ENCODE measurements at places on chromosomes 1 and 21.

- DNase-seq: no peak
Measured at GRCh38 chr1:90246069-90246468, 251.2 kb downstream of the ZNF326 start.

DNA sequence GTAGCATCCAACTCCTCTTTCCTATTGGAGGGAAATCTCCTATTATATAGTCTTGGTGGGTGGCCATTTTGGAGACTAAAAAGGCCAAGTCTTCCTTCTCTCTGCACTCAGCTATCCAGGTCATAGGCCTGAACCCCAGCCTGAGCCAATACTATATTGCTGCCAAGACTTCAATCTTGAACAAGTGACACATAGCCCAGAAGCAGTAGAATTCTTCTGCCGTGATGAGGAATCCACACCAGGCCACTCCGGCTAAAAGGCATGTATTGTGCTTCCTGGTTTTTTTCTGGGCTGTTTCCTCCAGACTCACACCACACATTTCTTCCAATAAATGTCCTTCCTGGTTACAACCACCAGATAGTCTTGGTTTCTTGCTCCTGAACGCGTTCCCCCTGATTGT lies 43.0 kb downstream of the ATF3 start:
- no peak for DNase-seq

GRCh38 chr1:232629250-232630046 lies 485 bp downstream of the SIPA1L2 start:
- DNase-seq: peak; percentile 5

- DNase-seq: peak; percentile 57
Measured at GRCh38 chr1:184843732-184844495, 89.3 kb upstream of the EDEM3 start.

DNA sequence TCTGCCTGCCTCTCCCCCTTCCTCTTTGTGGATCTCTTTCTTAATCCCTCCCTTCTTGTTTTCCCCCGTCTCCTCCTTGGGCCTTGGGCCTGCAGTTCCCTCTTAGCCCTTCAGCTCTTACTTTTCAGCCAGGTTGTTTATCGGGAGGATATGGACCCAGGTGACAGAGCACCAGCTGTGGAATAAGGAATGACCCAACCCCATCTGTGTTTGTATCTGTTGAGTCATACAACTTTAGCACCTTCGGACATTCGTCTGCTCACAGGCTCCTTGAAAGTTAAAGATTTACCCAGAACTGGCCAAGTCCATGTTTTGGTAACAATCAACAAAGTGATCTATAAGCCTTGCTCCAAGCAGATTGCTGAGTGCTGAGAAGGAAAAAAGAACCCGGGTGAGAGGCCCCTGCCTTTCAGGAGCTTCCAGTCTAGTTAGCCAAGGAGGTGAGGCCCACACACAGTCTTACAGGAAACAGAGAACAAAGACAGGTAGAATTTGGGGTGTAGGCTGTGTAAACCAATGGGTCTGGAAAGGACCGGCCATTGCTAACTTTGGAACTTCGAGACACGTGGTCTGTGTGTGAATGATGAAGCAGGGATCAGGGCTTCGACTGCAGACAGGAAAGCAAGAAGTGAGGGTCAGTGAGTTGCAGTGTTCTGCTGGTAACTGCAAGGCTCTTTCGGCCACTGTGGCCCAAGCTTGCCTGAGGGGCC lies 66.7 kb upstream of the F3 start:
- no peak for DNase-seq

- DNase-seq: no peak
Measured at GRCh38 chr1:37161171-37161570, 126.9 kb upstream of the GRIK3 start.

- DNase-seq: no peak
Measured at GRCh38 chr1:6177681-6178380, 2.3 kb downstream of the CHD5 start.

DNA sequence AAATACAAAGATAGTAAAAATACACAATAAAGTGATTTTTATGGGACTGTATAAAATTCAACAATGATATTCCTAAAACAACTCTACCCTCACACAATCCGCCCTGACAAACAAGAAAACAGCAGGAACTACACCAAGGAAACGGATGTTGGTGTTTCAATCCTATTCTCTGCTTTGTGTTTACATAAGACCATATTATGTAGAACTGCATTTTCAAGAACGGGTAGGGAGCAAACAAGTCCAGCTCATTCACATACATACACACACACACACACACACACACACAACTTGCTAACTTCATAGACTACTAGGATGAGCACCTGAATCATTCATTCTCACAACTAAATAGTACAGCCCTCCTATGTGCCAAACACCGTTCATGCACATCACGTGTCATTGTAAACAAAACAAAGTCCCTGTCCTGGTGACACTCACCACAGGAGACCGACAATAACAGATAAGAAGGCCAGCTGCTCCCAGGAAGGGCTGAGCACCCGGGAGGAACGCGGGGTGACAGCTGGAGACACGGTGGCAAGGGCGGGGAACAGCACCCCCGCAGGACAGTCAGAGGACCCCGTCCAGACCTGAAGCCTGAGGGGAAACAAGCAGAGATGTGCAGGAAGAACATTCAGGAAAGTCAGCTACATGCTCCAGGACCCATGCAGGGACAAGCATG lies 43.0 kb downstream of the NPHP4 start:
- no peak for DNase-seq

DNA sequence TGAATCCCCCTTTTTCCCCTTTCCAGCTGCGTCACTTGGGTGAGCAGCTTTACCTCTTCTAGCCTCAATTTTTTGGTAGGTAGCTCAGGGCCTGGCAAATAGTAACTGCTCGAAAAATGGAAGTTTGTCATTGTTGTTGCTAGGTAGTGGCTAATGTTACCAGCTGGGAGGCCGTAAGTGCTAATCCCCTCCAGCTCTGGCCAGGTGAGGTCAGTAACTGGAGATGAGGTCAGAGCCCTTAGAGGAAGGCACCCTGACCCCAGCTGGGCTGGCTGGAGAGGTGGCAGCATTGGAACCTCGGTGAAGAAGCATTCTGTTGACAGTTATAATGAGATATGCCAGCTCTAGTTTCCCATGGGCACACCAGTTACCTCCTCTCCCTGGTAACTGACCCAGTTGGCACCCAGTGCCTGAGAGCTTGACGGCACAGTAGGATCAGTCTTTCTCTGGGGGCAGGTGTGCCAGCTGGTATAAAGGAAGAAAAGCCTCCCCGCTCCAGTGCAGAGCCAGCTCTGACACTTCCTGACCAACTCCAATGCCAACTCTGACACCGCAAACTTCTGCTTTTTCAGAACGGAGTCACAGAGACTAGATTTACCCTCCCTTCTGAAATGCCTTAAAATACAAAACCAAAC lies 35.0 kb upstream of the SLC2A1 start:
- DNase-seq: no peak

- DNase-seq: no peak
Measured at GRCh38 chr1:198651650-198652400, 13.0 kb downstream of the PTPRC start.

- no peak for DNase-seq
Measured at GRCh38 chr1:7303554-7304317, 467.4 kb upstream of the VAMP3 start.

DNA sequence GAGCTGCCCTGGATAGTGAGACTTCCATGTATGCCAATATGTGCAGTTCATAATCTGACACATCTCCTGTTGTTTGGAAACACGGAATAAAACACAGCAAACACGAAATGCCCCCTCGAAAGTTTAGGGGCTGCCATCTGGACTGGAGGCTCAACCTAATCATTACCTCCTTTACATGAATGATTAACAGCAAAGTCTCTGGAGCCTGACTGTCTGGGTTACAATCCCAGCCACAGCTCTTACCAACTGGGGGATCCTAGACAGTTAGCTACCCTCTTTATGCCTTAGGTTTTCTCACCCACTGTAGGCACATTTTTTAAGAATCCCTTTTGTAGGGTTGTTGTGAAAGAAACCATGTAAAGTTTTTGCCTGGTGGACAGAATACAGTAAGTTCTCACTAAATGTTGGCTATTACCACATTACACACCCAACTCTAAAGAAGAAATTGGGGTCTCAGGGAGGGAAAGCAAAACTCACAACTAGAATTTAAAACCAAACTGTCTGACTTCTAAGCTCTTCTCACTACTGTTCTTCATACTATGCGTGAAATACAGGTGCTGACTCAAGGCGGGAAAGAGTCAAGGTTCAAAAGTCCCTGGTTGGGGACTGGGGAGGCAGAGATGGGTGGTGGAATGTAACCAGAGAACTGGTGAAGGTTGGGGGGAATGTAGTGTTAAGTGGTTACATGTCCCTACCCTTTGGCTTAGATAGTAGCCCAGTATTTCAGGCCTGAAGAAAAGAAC lies 24.2 kb downstream of the CYP4A22 start:
- DNase-seq: no peak

DNA sequence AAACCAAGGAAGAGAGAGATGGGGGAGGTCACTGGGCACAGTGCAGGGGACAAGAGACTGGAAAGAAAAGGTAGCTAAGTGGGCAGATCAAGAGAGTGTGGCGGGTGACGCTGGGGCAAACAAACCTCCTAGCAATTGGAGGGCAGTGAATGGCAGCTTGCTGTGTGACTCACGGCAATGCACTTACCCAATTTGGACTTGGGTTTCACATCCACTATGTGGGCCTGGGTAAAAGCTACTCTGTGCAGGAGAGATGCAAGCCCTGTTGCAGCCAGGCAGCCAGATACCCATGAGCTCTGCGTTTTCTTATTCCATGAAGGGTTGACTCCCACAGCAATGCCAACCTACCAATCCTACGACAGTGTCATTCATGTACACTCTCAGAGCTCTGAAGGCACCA lies 9.5 kb downstream of the PLXNA2 start:
- DNase-seq: no peak

DNA sequence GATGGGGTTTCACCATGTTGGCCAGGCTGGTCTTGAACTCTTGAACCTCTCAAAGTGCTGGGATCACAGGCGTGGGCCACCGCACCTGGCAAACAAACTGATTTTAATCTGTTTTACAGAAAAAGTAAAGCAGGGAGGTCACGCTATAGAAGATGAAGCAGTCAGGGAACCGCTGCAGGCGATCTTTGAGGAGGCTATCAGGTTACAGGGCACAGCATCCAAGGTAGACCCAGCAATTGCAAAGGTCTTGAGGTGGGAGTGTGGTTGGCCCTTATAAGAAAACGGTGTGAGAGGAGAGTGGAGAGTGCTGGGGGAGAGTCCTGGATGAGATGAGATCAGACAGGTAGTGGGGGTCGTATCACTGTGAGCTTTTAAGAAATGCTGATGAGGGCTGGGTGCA lies 2.6 kb upstream of the TMCO4 start:
- DNase-seq: no peak

GRCh38 chr1:34013958-34014737 lies 150.3 kb downstream of the HMGB4 start:
- no peak for DNase-seq

GRCh38 chr1:104248385-104248784 lies 498.7 kb downstream of the AMY1C start:
- no peak for DNase-seq

- DNase-seq: no peak
Measured at GRCh38 chr1:6109688-6110087, 64.0 kb downstream of the KCNAB2 start.

GRCh38 chr1:101002551-101002950 lies 23.0 kb downstream of the DPH5 start:
- no peak for DNase-seq

GRCh38 chr1:5640845-5641244 lies 351.4 kb downstream of the NPHP4 start:
- no peak for DNase-seq

DNA sequence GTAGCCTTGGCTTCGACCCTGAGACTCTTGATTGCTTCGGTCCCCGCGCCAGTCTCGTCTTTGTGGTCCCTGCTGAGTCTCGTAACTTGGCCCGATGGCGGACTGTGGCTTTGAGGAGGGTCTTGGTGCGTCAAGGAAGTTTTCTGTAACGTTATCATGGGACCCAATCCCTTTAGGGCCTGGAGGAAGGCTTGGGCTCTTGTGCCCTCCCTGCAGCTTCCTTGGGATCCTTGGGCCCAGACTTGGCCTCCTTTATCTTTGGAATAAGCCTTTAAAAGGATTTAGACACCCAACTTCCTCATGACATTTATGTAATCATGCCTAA lies 371 bp downstream of the ZMPSTE24 start:
- no peak for DNase-seq

GRCh38 chr1:11138952-11139351 lies 39.3 kb upstream of the EXOSC10 start:
- no peak for DNase-seq

- DNase-seq: no peak
Measured at GRCh38 chr21:42171091-42172053, 47.6 kb upstream of the ABCG1 start.
